ENCODE measurements at places on chromosomes 3 and 15. TPM values are rescaled to one million over a fixed set of nuclear protein-coding genes. Genes with fewer than 3 reads are reported as not detected.

GRCh38 chr3:197713477-197713822, 23.3 kb downstream of the RUBCN start:
- no peak for DNase-seq

DNA sequence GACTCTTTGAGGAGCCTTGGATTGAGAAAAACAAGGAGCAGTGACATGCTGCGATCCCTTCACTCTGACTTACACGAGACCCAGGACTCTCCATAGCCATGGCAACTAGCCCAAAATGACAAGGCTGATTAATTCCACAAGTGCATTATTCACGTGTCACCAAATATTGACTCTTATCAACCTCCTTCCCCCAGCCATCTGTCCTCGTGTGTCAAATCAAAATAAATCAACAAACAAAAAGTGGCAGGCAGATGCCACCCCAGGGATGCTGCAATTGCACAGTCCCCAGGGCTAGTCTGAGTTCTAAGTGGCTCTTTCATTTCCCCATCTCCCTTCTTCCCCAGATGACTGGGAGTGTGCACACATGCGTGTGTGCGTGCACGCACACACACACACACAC, 104.9 kb downstream of the AQP9 start:
- DNase-seq: no peak

DNA sequence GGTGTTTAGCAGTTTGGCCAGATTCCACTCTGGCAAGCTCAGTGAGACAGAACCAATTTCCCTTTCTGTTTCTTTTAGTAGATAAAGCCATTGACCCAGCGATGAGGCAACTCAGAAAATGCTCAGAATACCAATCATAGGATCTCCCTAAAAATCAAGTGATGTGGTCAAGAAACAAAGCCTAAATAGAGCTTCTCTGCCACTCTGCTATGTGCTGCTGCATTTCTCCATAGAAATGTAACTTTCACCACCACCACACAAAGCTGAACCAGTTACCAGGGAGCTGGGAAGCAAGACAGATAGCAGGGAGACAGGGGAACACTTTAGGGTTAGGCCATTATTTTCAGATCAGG, 109.8 kb downstream of the RPL22L1 start:
- no peak for DNase-seq

DNA sequence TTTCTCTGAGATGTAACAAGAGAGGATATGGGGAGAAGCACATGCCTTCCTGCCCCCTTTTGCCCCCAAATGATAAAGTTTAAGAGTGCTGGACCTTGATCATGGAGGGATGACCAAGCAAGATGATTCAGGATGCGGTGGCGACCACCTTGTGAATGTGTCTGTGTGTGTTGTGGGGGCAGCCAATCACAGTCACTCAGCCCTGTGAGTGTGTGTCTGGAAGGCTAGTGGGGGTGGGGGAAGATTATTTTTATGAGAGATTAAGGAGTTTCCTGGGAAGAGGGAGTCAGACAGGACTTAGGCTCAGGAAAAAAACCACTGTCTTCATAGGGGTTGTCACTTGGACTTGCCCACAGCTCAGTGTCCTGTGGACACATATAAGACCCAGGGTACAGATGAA, 57.8 kb upstream of the KY start:
- no peak for DNase-seq

DNA sequence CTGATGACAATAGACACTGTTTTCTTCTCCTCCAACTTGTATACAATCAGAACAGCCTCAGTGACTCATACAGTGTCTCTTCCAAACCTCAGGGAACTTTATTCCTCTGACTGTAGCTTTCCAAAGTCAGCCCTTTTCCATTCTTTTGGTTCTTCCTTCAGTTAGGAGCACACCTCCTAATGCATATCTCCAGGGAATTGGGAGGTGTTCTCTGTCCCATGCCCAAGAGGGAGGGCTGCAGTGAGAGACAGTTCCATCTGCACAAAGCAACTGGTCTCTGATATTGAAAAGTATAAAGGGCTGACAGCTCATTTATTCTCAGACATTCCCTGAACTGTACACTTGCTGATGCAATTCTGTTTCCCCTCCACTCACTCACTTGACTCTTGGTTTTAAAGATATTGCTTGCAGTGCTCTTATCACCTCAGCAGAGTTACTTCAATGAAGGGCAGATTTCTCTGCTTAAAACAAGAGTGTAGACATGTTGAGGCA, 337.8 kb upstream of the TBC1D5 start:
- DNase-seq: no peak

- no peak for DNase-seq
Observed at GRCh38 chr3:129845956-129846355, 47.6 kb downstream of the TMCC1 start.

DNA sequence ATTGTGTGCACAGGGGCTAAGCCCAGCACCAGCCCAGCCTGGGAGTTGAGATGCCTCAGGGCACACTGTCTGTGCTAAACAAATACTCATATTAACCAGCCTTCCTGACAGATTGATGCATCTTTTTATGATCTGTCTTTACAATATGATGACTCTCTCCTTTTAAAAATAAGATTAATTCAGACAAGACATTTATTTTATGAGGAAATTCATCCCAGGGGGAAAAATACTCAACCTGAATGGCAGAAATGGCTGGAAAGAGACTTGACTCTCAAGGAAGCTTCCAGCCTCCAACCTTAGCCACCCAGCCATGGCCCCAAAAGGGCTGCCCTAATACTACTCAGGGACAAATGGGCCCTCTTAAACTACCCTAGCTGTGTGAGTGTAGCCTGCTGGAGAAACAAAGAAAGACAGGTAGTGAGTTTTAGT, 46.9 kb downstream of the NOX5 start:
- no peak for DNase-seq

GRCh38 chr15:32152574-32152973, 122.3 kb downstream of the CHRNA7 start:
- DNase-seq: peak; percentile 55

- no peak for DNase-seq
Observed at GRCh38 chr3:85592256-85592655, 633.5 kb downstream of the CADM2 start.

DNA sequence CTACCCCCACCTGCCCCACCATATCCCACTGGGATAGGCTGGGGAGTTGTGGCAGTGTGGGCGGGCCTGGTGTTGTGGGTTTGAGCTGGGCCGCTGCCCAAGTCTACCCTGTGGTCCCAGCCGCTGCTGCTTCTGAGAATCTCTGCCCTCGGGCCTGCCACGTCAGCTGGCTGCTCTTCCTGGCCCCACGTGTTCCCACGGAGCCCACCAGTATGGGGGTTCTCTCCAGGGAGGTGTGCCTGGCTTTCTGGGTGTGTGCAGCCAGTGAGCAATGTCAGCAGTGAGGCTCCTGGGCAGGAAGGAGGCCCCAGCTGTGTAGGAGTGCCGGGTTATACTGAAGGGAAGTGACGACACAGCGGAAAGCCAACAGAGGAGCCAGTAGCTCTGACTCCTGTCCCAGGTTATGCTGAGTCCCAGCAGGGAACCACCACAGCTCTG, 10.5 kb downstream of the GNAI2 start:
- peak; percentile 87 for DNase-seq

DNA sequence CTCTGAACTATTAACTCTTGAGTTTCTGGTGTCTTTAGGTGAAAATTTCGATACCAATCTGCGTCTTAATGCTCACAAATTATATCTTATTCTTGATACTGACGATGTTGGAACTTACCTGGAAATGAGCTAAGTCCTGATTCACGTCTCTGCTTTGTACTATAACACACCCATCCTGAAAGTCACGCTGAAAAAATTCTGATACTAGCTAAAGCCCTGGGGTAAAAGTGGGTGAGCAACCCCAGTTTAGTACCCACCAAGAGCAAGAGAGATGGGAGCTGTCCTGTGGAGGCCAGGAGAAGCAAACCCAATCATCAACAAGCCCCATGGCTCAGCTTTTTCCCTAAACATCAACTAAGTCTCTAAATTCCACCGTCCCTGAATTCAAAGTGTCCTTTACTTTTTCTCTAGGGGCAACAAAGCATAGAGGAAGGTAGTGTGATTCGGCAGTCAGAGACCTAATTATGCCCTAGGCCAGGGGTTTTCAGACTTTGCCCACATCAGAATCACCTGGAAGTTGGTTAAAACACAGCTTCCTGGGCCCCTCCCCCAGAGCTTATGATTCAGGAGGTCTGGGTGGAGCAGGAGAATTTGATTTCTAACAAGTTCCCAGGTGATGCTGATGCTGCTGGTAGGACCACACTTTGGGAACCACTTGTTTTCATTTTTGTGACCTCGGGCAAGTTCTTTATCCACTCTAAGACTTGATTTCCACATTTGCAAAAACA, 90.2 kb downstream of the OSBPL10 start:
- no peak for DNase-seq

- no peak for DNase-seq
Observed at GRCh38 chr3:153621953-153622352, 459.9 kb downstream of the RAP2B start.

GRCh38 chr3:114756506-114757279, 390.4 kb downstream of the ZBTB20 start:
- DNase-seq: no peak

- DNase-seq: no peak
Observed at GRCh38 chr3:151811474-151811873, 2.4 kb upstream of the AADAC start.

- DNase-seq: peak; percentile 64
Observed at GRCh38 chr15:49622561-49622960, 1.7 kb downstream of the DTWD1 start.

Gene TMED3
- total RNA-seq: 49.0 TPM

Gene MAPKAPK3
- total RNA-seq: 46.8 TPM

Gene GOLGA8G
- total RNA-seq: not detected

Gene SERINC4
- total RNA-seq: 0.18 TPM

Gene CFAP100
- 0.66 TPM for total RNA-seq

Gene LOXL1
- 21.3 TPM for total RNA-seq

Gene PAK6
- total RNA-seq: 7.3 TPM

Gene PLA2G4F
- total RNA-seq: not detected

Gene COL6A6
- total RNA-seq: 0.40 TPM

Gene GASK1A
- total RNA-seq: 4.3 TPM
